ENCODE measurements at places on chromosomes 13 and 19.

DNA sequence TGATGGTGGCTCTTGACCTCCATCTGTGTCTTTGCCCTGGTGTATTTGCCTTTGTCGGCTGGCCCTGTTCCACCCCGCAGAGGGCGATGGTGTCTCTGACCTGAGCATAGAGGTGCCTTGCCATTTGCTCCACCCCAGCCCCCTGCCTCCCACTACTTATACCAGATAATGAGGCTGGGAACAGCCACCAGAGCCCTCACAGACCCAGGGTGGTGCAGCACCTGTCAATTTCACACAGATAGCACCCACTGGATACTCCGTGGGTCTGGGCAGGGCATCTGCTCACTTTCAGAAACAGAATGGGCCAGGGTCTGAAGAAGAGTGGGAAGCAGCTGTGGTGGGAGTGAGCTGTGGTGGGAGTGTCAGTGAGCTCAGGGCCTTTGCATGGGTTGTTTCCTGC lies 4.1 kb downstream of the ZNF536 start:
- no peak for DNase-seq

- no peak for DNase-seq
Observed at GRCh38 chr19:50204811-50205675, 1.6 kb downstream of the MYH14 start.

- no peak for DNase-seq
Observed at GRCh38 chr13:93680329-93680728, 453.7 kb downstream of the GPC6 start.

- no peak for DNase-seq
Observed at GRCh38 chr13:69553976-69554375, 553.6 kb upstream of the ATXN8OS start.

DNA sequence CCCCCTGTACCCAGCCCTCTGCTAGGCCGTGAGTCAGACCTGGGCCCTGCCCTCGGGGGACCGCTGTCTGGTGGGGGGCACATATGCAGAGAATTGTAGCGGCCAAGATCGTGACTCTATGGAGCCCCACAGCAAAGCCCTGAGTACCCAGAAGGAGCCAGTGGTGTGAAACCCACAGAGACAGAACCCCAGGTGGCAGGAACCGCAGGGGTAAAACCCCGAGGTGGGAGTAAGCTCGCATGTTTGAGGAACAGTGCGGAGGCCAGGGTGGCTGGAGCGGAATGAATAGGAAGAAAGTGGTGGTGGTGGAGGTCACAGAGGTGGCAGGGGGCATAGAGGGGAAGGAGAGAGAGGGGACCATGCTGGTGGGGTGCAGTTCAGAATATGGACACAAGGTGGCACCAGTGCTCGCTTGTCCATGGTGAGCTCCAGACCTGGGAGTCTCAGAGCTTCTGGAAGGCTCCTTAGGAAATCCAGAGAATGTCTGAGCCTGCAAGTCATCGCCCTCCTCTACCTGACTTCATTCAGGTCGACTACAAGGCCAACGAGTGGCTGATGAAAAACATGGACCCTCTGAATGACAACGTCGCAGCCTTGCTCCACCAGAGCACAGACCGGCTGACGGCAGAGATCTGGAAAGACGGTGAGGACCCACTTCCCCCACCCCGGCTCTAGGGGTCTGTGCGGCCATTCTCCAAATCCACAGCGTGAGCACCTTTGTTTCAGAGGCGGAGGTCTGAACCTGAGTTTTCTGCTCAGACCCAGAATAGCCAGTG lies 48.9 kb downstream of the MYH14 start:
- no peak for DNase-seq

- DNase-seq = no peak
Observed at GRCh38 chr19:4693471-4694121, 23.5 kb upstream of the MYDGF start.

DNA sequence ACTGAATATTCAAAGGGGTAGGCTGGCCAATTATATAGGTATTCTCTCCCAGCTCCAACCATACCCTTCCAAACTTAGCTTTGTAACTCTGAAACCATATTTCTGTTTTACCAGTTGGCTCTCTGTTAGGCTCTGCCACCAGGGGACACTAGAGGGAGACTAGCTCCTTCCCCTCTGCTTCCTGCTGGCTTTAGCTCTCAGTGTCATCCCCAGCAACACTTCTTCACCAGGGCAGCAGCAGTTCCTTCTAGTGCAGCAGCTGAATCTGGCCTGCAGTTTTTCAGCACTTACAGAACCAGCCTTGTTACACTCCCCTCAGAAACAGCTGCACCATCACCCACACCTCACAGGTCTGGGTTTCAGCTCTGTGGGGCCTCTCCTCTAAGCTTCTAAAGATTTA lies 51.0 kb upstream of the DOCK9 start:
- DNase-seq = no peak

DNA sequence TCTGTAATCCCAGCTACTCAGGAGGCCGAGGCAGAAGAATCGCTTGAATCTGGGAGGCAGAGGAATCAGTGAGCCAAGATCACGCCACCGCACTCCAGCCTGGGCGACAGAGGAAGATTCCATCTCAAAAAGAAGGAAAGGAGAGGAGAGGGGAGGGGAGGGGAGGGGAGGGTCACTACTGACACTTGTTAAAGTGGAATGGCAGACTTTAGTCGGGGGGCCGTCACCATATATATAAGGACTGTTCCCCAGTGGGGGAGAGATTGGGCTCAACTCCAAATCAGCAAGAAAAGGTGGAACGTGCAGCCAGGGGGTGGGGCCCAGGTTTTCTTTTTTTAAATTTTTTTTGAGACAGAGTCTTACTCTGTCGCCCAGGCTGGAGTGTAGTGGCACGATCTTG lies 26.2 kb downstream of the TPT1 start:
- DNase-seq = no peak

- no peak for DNase-seq
Observed at GRCh38 chr13:34467450-34468083, 474.5 kb upstream of the NBEA start.

- no peak for DNase-seq
Observed at GRCh38 chr13:31733066-31733465, 6.3 kb upstream of the RXFP2 start.

GRCh38 chr13:99665711-99666110 lies 164.4 kb downstream of the TM9SF2 start:
- DNase-seq = no peak

GRCh38 chr19:18504886-18505610 lies 16.8 kb downstream of the ELL start:
- no peak for DNase-seq

DNA sequence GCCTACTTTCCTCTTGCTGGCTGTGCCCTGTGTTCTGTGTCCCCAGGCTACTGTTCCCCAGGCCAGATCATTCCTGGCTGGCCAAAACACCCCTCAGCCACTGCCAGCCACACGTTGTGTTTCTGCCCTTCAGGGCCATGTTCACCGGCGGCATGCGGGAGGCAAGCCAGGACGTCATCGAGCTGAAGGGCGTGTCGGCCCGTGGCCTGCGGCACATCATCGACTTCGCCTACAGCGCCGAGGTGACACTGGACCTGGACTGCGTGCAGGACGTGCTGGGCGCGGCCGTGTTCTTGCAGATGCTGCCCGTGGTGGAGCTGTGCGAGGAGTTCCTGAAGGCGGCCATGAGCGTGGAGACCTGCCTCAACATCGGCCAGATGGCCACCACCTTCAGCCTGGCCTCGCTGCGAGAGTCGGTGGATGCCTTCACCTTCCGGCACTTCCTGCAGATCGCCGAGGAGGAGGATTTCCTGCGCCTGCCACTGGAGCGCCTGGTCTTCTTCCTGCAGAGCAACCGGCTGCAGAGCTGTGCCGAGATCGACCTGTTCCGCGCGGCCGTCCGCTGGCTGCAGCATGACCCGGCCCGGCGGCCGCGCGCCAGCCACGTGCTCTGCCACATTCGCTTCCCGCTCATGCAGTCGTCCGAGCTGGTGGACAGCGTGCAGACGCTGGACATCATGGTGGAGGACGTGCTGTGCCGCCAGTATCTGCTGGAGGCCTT lies 15.8 kb upstream of the CRTC1 start:
- DNase-seq = no peak

DNA sequence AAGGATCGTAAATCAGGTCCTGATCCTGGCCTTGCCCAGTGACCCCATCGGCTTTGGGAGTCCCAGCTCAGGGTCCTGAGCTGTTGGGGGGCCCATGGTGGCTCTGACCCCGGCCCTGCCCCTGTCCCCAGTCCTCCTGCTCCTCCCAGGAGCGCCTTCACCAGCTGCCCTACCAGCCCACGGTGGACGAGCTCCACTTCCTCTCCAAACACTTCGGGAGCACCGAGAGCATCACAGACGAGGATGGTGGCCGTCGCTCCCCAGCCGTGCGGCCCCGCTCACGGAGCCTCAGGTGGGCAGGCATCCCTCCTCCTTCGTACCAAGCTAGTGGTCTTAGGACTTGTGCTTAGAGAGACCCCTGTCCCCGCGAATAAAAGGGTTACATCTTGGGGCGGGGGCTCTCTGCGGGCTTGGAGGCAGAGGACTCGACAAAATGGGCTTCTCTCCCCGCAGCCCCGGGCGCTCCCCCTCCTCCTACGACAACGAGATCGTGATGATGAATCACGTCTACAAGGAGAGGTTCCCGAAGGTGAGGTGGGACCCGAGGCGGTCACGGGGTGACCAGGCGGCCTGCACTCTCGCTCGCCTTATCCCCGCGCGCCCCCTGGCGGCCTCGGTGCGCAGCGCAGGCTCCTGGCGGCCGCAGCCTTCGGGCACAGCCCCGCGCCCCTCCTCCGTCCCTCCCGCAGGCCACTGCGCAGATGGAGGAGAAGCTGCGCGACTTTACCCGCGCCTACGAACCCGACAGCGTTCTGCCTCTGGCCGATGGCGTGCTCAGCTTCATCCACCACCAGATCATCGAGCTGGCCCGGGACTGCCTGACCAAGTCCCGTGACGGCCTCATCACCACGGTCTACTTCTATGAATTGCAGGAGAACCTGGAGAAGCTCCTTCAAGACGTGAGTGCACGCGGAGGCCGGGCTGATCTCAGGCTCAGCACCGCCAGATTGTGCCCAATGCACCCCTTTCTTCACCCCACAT lies 9.1 kb downstream of the MAST1 start:
- DNase-seq = peak; percentile 77

- no peak for DNase-seq
Observed at GRCh38 chr19:6273701-6274601, 5.8 kb downstream of the MLLT1 start.

Measured in activated CD8-positive, alpha-beta memory T cell treated with anti-CD3 and anti-CD28 coated beads for 1 hour (primary cell).